ENCODE measurements at places on chromosomes 4 and X. TPM values are rescaled to one million over a fixed set of nuclear protein-coding genes. Genes with fewer than 3 reads are reported as not detected.

- no peak for DNase-seq
Observed at GRCh38 chr4:88573276-88573980, 18.9 kb upstream of the HERC3 start.

DNA sequence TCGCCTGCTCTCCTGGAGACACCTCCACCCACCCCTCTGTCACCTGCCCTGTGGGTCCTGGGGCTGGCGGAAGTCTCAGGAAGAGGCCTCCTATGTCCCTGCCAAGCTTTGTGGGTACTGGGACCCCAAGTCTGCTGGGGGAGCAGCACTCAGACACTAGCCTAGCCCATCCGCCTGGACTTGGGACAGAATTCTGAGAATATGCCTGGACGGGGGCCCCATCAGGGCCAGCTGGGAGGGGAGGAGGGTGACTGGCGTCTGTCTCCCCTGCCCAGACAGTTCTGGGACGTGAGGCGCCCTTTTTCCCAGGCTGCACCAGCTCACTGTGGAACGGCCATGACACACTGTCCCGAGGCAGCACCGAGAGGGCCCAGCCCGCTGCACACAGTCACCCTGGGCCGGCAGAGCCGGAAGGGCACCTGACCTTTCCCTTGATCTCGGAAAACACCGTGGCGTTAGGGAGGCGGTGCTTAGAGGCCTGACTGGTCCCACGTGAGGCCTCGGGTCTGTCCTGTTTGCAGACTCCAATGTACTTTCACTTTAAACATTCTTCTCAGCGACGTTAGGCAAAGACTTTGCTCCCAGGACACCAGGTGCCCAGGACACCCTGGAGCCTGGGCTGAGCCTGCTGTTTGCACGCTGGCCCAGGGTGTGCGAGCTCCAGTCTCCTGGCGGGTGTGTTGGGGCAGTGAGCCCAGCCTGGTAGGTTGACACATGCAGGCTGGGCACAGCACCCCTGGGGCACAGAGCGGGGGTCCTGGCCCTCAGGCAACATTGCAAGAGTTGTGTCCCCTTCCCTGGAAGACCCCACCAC, 700 bp downstream of the SLC26A1 start:
- DNase-seq, result no peak

HMGN5 gene
- 1.4 TPM for total RNA-seq

- no peak for DNase-seq
Observed at GRCh38 chr4:40187386-40187906, 9.4 kb upstream of the RHOH start.

DNA sequence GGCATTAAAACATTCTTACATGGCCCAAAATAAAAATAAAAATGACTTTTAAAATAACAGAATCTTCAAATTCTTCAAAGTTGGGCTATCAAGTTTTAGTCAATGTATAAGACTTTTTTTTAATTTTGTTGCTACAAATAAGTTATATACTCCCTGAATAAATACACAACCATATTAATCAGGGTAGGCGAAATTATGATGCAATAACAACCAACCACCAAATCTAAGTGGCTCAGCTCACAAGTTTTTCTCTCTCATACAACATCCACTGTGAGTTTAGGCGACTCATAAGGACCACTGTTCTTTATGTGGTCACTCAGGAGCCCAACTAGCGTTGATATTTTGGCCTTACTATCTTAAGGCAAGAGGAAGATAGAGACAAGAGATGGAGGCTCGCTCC, 11.2 kb downstream of the NEUROG2 start:
- no peak for DNase-seq

DNA sequence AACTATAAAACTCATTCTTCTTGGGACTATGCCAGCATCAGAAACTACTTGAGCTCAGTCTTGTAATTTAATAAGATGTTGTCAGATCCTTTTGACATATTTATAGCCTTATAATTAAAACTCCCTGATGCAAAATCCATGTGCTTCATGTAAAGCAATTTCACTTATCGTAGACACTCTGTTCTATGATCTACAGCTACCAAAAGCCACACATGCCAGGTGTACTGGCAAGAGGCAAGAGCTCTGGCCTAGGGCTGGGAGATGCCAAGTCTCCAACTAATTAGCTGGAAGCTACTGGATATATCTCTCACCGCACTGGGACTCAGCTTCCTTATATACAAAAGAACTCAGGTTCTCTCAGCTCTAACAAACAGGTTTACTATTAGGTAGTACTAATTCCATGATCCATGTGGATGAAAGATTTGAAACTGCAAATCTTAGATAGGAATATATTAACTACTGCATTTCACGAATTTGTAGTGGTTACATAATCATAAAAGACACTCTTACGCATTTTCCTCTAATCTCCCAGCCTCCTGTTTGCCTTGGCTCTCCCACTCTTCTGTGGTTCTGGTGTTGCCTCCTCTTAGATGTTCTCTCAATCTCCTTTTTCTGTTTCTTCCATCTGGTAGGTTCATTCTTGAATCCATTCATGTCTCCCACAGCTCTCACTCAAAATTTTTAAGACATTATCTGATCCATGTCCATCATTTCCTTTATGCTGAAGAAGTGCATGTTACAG, 103.0 kb downstream of the HHIP start:
- no peak for DNase-seq

DNA sequence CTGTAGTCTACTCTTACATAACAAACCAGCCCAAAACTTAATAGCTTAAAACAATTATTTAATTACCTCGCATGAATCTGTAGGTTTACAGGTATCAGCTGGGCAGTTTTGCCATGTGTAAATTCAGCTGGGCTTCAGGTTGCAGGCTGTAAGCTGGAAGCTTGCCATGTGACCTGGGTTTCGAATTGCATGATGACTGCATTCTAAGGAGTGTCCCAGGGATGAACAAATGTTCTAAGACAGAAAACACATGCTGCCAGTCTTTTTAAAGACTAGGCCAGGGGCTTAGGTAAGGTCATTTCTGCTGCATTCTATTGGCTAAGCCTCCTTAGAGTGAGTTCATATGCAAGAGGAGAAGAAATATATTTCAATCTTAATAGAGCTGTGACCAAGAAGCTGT, 44.8 kb downstream of the GRIA2 start:
- DNase-seq, result no peak

GRCh38 chr4:88018466-88018865, 11.0 kb downstream of the PKD2 start:
- DNase-seq, result no peak

- no peak for DNase-seq
Observed at GRCh38 chr4:17580969-17581368, 4.0 kb downstream of the LAP3 start.

DNA sequence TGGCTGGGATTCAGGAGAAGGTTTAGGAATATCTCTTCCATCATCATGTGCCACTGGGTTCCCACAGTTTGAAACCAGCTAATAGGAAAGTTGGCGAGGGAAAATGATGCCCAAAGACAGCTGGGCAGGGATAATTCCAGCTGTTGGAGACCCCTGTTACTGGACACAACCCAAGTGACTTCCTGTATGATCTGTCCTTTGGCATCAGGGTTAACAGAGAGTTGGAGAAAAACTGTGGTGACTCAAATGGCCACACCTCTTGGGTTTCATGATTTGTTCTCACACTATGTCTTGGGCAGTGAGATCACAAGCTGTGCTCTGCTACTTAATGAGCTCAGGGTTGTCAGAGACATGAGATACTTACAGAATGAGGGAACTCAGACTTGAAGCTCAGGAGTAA, 3.8 kb downstream of the FGF16 start:
- no peak for DNase-seq

PLRG1 gene
- total RNA-seq, result 82.3 TPM

DNA sequence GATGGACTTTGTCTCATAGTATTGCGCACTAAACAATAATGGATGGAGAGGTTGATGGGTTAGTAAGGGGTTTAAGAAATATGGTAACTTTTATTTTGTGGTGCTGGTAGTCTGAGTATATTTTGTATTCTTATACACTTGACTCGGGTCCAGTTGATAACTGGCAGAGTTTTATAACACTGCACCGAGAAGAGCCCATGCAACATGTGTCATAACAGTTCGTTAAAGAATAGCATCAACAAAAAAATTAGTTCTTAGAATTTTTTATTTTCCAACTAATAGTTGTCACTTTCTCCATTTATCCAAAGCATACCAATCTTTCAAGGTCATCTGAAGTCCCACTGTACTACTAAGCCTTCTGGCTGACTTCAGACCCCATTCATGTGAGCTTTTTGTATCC, 175.1 kb downstream of the SOWAHB start:
- no peak for DNase-seq

GRCh38 chrX:20829665-20830491, 544.3 kb upstream of the CNKSR2 start:
- no peak for DNase-seq

TRIM60 gene
- not detected for total RNA-seq

- no peak for DNase-seq
Observed at GRCh38 chr4:113840861-113841260, 79.3 kb upstream of the CAMK2D start.

HEPH gene
- total RNA-seq, result not detected

DNA sequence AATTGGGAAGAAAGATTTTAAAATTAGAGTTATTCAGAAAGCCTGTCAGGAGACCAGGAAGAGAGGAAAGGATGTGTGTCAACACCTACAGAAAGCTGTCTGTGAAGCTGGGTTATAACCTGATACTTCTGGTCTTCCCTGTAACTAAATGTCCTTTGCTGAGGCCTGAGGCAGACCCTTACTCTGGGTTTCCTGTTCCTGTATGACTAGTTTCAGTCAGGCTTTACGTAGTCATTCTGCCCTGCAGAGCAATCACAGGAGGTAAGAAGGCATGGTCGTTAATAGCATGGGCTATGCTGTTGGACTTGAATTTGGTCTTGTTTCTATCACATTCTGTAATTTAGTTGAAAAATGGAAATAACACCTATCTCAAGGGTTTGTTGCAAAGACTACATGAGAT, 110.5 kb upstream of the IGFBP7 start:
- no peak for DNase-seq

GRCh38 chr4:104976262-104976661, 170.4 kb upstream of the TET2 start:
- no peak for DNase-seq

- DNase-seq, result no peak
Observed at GRCh38 chr4:145797278-145797677, 117.3 kb downstream of the C4orf51 start.

DNA sequence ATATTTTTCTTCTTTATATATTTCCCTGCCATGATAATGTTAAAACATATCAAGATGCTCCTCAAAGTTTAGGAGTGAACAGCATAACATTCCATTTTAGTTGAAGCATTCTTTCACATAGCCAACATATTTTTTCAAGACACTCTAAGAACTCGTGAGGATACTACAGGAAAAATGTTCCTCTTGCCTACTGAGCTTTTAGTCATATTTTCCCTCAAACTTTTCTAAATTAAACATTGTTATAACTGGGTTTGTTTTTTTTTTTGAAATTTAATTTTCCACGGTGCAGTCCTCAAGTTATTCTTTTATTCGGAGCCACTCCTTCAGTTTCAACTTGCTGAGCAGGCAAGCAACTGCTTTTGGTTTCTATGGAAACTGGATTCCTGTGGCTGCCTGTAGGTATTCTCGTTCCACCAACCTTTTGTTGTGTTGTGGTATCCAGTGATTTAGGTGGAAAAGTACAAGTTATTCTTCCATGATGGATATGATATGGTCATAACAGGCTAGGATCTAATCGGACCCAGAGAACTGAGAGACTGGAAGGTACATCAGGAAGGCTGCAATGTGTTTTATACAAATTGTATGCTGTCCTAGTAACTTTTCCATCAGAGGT, 248.0 kb downstream of the TRIML1 start:
- no peak for DNase-seq

PABPC1L2B gene
- not detected for total RNA-seq

GRCh38 chr4:41572516-41572915, 34.6 kb downstream of the LIMCH1 start:
- no peak for DNase-seq

DNA sequence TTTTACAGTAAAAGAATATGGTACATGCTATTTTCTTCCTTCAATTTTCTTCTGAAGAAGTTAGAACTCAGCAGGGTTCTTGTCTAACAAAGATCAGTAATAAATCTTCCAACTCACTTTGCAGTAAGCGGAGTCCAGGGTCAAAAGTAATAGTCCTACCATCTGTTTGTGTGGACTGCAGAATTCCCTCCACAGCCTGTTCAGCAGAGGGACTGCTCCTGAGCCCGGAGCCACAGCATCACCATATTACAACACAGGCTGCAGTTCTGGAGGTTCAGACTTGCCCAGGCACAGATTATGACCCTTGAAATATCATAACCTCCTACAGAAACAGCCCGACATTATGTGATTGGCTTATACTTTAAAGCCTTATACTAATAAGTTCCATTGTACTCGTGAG, 10.3 kb downstream of the FHDC1 start:
- DNase-seq, result no peak

- DNase-seq, result no peak
Observed at GRCh38 chr4:38129460-38130227, 169.4 kb downstream of the PTTG2 start.

PLK4 gene
- total RNA-seq, result 61.4 TPM

DNA sequence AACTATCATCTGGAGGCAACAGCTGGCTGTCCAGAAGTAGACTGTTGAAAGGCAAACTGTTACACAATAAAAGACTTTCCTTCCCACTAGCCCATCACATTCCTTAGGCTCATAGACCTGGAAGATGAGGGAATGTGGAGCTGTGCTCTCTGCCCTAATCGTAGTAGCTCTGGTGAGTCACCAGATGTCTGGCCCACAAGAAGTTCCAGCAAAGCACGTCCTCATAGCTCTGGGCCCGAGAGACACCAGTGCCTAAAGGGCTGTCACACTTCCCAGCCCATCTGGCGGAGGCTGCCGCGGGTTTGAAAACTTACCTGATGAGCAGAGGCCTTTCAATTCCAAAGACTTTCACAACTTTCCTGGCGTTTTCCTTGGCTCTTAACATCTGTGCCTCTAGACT, 81.7 kb upstream of the STOX2 start:
- no peak for DNase-seq

ITIH6 gene
- not detected for total RNA-seq

DNA sequence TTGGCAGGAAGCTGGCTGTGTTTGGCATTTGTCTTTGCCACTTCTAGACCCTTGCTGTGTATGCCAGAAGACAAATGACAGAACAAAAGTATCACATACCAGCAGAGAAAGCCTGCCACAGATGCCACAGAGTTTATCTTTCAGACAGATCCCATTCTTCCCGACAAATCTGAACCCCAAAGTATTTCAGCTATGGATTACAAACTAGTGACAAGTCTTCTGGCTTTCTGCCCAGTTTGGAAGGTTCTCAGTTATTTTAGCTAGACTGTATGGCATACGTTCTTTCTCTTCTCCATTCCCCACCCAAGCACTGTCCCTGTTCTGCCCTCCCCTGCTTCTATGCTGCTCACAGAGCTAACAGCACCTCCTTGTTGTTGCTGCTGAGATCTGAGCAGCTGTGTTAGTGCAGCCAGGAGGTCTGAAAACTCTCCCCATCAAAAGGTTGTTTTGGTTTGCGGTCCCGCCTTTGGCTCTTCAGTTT, 236.7 kb downstream of the FRAS1 start:
- DNase-seq, result no peak

DCAF12L2 gene
- not detected for total RNA-seq

DNA sequence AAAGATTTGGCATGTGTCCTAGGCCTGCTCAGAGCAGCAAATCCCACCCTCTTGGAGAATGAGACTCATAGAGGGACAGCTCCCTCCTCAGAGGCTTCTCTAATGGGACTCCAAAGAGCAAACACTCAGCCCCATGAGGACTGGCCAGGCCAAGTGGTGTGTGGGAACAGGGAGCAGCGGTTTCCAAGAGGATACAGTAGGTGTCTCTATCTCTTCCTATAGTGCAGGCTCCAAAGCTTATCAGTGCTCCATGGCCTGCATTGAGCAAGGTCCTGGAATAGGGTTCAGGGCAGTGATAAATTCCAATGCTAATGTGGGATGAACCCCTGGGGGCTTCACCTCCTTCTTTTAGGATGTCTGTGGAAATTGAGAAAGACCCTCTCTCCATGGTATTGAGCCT, 15.7 kb upstream of the MAGEA10 start:
- no peak for DNase-seq

All from activated CD4-positive, alpha-beta T cell treated with anti-CD3 and anti-CD28 coated beads, Interleukin-2, amount 10 ng/mL, durations not matched to agents 7 days and 5 days (primary cell).